ENCODE measurements at places on chromosomes 6 and 20.

- DNase-seq: no peak
Measured at GRCh38 chr20:6311841-6312655, 189.2 kb upstream of the FERMT1 start.

- no peak for DNase-seq
Measured at GRCh38 chr20:19990850-19991249, 26.3 kb upstream of the NAA20 start.

DNA sequence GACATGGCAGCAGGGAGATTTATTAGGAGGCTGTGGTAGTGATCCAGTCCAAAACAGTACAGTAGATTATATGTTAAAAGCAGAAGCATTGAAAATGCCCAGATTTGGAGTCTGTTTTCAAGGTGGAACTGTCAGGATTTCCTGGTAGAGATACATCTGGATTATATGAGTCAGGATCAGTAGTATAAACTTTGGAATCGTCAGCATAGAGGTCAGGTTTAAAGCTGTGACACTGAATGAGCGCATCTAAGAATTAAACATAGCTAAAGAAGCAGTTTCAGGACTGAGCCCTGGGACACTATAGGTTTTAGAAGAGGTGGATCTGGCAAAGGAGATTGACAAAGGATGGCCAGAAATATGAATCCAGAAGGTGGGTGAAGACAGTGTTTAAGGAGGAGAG, 60.4 kb downstream of the RNF144B start:
- no peak for DNase-seq

- no peak for DNase-seq
Measured at GRCh38 chr20:24109537-24109936, 121.0 kb upstream of the GGTLC1 start.

DNA sequence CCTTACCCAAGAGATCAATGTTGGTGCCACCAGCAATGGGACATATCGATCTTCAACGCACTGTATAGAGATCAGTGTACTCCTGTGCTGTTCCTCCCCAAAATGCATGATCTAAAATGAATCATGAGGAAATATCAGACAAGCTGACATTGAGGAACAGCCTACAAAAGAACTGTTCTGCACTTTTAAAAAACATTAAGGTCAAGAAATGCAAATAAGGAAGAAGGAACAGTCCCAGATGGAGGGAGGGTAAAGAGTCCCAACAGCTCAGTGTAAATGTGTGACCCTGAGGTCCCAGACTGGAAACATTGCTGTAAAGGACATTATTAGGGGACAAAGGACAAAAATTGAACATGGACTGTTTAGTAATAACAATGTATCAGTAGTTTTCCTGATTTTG, 24.3 kb upstream of the XRN2 start:
- peak; percentile 5 for DNase-seq

DNA sequence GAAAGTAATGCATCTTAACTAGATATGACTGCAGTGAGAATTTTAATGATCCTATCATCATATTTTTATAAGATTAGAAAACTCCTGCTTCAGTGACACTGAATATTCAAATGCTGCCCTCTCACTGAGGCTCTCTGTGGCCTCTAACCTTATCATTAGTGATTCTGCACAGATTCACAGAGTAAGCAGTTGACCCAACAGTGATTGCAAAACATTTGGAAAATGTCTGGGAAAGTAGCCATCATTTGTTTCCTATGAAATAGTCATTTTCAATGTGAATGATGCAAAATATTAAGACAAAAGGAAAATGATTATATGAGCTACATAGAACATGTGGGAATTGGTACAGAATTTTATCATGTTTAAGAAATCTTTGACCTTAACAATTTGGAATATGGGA, 210.3 kb downstream of the TBX18 start:
- no peak for DNase-seq

DNA sequence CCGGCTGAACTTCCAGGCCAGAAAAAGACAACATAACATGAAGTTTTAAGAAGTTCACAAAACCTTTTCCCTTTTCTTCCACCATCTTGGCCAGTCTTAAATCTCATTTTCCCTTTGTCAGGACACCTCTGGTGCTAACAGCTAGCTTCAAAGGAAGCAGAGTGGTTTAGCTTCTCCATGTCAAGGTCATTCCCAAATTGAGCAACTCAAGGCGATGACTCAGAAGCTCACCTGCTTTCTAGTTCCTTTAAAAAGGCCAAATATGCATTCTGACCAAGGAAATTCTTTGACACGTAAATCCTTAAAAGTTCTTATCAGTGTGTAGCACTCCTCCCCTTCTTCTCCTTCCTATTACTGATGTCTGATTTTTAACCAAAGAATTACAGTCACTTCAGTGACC, 69.6 kb upstream of the VGLL2 start:
- no peak for DNase-seq

DNA sequence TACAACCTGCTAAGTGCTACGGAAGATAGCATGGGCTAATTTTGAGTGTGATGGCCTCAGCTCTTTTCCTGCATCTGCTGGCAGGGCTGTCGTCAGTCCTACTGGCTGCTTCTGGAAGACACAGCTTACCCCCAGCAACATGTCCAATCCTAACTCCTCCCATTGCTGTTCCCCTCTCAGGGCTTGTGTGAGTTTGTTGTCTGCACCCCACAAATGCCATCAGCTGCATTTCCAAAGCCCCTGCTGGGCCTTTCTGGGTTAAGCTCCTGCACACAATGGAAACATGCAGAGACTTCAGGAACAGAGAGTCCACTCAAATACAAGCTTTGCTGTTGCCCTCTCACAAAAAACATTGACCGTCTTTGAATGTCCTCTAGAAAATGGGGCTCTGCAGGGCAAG, 84.7 kb downstream of the RNF182 start:
- DNase-seq: no peak

DNA sequence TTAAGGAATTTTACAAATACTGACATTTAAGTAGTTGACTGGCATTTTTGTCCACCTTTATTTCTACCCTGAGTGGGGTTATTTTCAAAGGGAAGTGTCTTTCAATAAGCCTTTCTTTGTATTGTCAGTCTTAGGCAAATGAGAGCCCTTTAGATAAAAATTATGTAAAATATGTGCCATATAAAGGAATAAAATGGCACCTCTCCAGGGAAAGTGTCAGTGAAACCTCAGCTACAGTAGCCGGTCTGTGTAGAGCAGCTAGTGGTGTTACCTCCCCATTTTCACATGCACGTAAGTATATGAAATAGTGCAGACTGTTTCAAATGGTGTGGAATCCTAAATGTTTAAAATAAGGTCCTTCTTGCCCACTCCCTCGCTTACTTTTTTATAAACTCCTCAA, 5.0 kb downstream of the FAM217B start:
- DNase-seq: no peak

DNA sequence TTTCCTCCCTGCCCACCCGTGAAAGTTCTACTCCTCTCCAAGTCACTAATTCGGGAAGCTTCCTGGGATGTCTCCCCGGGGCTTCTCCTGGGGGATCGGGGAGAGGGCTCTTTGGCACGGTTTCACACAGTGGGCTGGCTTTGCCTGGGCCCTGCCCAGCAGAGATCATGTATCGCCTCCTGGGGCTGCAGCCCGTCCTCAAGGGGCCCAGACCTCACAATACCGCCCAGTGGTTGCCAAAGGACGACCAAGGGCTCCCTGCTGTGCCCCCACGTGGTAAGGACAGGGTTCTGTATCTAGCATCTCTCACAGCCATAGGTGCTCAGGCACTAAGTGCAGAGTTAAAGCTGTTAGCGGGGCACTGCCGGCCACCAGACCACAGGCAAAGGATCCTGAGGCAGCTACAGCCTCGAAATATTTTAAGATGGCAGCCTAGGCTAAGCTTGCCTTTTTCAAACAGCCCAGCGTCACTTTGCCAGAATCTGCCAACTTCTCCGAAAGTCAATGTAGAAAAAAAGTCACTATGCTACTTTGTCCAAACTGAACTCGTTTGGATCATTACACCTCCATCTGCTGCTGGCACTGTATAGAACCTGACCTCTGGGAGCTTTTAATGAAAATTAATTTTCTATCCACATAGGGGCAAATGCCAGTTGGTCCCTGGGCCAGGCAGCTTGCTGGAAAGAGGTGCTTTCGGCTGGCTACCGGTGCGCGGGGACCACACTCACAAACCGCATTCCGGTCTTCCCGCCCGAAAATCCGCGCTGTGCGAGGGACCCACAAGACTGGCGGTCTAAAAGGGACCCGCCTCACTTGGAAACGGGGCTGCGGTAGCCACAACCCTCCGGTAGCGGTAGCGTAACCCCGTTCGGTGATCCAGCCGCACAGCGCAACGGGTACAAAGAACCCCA, 1.3 kb upstream of the NNAT start:
- DNase-seq: no peak

DNA sequence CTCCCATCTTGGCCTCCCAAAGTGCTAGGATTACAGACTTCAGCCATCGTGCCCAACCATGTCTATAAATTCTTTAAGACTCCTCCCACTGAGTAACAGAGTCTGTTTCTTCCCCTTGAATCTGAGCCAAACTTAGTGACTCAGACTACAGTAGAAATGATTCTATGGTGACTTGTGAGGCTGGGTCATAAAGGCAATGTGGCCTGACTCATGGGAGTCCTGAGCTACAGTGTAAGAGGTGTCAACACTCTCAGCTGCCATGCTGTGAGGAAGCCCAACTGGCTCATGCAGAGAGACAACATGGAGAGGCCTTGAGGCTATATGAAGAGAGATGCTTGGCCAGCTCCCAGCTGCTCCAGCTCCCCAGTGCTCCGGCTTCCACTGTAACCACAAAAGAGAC, 5.2 kb upstream of the NRSN2 start:
- DNase-seq: peak; percentile 80

GRCh38 chr6:126672649-126673048, 332.7 kb downstream of the CENPW start:
- no peak for DNase-seq

DNA sequence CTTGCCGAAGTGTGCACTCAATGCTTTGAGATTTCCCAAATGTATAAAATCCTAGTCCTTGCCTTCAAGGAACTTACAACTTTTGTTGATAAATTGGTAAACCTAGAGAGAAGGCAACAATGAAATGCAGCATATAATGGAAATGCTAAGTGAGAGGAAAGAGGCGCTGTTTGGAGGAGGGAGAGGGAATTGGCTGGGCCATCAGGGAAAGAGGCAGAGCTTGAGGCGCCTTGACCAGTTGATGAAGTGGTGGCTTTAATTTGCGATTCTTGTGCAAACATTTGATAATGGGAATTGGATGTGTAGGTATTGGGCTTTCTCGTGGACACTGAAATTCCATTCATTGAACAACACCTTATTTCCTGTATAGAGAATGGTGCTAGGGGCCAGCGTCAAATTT, 1.9 kb upstream of the CDYL start:
- no peak for DNase-seq

DNA sequence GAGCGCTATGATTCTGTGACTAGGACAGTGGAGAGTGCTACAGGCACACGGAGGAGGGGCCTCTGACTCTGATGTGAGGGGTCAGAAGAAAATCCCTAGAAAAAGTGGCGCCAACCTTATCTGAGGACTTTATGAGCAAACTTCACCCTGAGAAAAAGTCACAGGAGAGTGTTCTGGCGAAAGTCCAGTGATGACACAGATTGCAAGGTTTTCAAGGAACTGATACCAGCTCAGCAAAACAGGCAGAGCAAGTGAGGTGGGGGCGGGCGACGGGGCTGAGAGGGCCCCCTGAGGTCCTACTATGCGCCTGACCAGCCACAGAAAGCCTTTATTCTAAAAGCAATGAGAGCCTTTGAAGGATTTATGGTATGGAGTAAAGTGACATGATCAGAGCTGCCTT, 73.3 kb downstream of the SLC22A23 start:
- peak; percentile 43 for DNase-seq

GRCh38 chr6:32177183-32177787, 920 bp upstream of the RNF5 start:
- peak; percentile 41 for DNase-seq

- peak; percentile 83 for DNase-seq
Measured at GRCh38 chr6:41707565-41708200, 27.7 kb downstream of the TFEB start.

GRCh38 chr6:142648036-142648451, 296.9 kb downstream of the HIVEP2 start:
- no peak for DNase-seq

GRCh38 chr6:163263196-163263595, 151.3 kb upstream of the QKI start:
- DNase-seq: no peak

GRCh38 chr6:17103715-17104114, 1.9 kb downstream of the STMND1 start:
- no peak for DNase-seq

DNA sequence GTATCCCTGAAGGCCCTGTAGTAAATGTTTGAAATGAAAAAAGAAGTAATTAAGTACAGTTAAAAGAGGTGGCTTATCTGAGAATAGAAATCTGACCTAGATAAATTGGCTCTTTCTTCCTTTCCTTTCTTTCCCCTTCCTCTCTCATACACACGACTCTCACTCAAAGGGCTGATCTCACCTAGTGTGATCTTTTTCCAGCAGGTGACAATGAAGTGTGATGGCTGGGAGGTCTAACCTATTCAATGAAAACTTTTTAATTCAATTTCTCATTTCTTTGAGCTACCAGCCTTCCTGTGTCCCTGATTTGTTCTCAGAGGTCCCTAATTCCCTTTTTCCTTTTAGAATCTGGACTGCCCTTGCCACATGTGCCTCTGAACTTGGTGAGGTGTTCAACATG, 118.0 kb upstream of the RIMS1 start:
- no peak for DNase-seq

DNA sequence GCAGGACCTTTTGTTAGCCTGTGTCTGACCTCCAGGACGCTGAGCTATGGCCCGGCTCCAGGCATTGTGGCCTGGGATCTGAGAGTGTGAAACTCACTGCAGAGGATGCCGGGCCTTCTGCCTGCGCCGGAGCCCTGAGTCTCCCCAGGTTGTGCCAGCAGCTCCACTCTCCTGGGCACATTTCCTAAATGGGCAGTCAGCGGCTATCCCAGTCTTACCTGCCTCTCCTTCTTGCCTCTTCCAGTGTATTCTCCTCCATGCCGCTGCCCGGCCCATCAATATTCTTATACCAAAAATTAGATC, 397.8 kb downstream of the CDH4 start:
- no peak for DNase-seq

- DNase-seq: peak; percentile 59
Measured at GRCh38 chr6:132571774-132572173, 1.7 kb downstream of the TAAR6 start.

DNA sequence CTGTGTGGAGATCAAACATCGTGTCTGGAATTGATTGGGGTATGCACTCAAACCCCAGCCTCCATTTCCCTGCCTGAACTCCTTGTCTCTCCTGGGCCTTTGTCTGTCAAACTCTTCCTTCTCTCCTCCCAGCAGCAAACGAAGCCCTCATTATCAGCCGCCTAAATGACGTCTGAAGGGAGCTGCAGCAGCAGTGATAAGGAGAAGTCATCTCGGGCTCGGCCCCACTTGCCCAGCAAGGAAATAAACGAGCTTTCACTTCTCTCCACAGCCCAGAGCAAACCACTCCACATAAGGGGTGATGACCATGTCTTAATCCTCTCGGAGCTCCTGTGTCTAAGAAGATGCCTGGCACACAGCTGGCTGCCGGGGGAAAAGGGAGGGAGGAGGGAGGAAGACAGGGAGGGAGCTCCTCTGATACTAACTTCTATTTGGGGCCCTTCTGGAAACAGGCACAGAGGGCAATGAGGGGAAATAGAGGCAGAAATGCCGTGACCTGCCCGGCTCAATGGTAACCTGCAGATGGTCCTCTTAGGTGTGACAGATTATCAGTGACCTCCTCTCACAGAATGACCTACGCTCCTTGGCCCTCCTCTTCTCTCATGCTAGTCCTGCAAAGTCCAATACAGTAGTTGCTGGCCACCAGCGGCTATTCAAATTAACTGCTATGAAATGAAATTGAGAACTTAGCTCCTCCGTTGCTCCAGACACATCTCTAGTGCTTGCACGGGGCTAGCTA, 100.4 kb downstream of the PXDC1 start:
- no peak for DNase-seq

- DNase-seq: no peak
Measured at GRCh38 chr6:100892693-100893092, 11.6 kb upstream of the ASCC3 start.
